AML-193 (cell line): ENCODE measurements at places on chromosomes 5 and 9.
A peak's percentile ranks its signal among the peaks of the same experiment; 100 is the strongest.

GRCh38 chr9:70883056-70883455 lies 238.4 kb downstream of the TRPM3 start:
- no peak for DNase-seq

DNA sequence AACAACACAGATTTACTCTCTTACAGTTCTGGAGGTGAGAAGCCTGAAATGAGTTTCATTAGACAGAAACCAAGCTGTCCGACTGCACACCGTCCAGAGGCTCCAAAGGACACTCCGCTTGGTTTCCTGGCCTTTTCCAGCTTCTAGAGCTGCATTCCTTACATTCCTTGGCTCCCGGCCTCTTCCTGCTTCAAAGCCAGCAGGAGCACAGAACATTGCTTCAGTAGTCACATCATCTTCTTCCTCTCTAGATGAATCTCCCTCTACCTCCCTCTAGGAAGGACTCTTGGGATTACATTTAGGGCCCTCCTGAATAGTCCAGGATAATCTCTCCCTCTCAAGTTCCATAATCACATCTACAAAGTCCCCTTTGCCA lies 213.3 kb downstream of the CDK5RAP2 start:
- no peak for DNase-seq

GRCh38 chr5:161265006-161265405 lies 281.5 kb downstream of the GABRB2 start:
- no peak for DNase-seq

GRCh38 chr9:112258106-112258505 lies 75.3 kb downstream of the PTBP3 start:
- DNase-seq = no peak

- DNase-seq = no peak
Observed at GRCh38 chr5:132086277-132086794, 12.7 kb downstream of the CSF2 start.

DNA sequence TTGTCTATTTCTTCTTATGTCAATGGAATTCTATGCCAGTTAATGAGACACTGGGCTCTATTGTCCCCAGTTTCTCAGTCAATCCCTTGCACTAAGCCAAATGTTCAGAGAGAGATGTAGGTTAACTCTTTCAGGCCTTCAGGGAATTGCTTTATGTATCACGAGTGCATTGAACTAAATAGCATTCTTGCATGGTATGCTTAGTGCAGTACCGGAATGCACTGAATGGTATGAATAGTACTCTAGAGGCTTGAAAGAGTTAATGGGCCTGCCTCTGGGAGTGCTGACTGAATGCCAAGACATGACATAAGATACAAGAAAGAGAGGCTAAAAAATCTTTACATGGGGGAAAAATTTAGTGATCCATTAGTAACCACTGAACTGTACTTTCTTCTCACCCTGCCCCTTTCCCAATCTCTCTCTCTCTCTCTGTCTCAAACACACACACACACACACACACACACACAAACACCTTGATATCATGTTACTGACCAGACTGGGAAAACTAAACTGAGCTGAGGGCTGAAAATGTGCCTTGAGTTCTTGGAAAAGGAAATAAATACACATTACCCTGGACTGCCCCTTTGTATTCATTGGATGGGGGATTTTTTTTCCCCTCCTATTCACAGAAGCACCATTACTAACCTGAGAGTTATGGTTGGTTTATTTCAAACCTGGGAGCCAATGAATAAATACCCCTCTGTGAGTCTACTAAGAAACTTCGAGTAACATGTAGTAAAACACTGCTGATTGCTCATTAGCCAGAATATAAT lies 35.4 kb upstream of the TMC1 start:
- no peak for DNase-seq

DNA sequence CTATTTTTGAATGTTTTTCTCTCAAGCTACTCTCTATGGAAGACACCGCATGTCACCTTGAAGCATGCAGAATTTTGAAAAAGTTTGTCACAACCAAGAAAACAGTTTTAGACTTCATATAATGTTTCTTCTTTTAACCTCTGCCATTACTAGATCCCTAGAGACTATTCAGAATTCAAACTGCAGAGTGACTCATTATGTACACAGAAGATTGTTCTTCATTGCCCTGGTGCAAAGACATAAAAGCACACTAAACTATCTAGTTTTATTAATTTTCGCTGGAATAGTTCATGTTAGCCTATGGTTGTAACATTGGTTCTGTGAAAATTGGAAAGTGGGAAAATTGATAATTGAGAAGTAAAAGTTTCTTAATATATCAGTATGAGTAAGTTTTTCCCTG lies 18.4 kb downstream of the F2RL2 start:
- no peak for DNase-seq

GRCh38 chr5:10856683-10857337 lies 95.8 kb upstream of the DAP start:
- no peak for DNase-seq

DNA sequence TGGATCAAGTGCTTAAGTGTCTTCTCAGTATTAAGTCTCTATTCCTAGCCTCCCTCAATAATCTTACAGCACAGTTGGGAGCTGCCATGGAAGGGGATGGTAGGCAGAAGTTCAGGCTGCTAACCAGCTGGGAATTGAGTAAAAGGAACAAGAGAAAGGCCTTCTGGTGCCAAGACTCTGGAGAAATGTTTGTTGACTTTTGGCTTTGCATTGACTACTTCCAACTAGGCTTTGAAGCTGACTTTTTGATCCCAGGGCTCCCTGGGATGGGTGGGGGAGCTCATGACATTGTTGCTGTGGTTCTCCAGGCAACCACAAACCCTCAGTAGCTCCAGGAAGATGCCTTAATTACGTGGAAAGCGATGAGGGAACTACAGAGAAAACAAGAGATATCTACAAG lies 85.2 kb upstream of the HTR4 start:
- no peak for DNase-seq

- no peak for DNase-seq
Observed at GRCh38 chr9:114824110-114824509, 18.3 kb upstream of the TNFSF15 start.

- no peak for DNase-seq
Observed at GRCh38 chr5:133792024-133792423, 176.4 kb downstream of the C5orf15 start.

GRCh38 chr5:127070243-127070642 lies 3.1 kb downstream of the C5orf63 start:
- no peak for DNase-seq

- DNase-seq = no peak
Observed at GRCh38 chr5:116237917-116238500, 153.2 kb downstream of the COMMD10 start.

GRCh38 chr9:137969008-137969407 lies 91.4 kb downstream of the CACNA1B start:
- DNase-seq = no peak

DNA sequence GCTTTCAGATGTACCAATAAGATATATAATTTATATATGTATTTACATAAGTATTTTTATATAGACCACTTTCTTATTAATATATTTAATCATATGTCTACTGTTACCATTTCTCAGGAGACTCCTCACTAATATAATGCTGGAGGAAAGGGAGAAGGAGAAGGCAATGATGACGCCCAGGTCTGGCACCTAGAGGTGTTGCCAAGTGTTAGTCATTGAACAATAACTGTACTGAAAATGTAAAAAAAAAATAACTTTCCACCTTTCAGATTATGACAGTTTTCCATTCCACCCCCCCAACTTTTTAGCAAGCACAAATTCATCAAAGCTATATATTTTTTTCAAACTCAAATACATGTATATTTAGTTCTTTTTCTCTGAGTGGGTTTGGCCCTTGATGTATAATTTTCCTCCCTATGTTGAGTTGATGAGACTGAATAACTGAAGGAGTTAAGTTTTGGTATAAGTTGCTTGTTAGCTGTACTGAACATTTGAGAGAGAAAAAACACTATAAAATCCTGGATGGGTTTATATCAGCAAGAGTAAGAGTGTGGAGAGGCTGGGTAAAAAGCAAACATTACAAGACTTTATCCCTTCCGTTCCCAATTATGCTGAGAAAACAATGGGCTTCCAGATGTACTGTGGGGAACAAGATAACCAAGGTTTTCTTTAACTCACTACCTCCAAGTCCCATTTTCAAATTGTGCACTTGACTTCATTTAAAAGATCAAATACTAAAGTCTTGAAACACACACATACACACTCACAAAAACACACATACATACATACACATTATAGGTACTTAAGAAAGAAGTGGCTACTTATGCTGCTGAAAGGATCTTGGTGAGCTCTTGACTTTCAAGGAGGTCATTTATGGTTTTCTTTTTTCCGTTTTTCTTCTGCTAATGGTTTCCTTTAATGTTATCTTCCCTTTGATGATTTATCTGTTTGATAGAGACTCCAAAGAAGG lies 142.8 kb upstream of the IFNE start:
- DNase-seq = no peak

DNA sequence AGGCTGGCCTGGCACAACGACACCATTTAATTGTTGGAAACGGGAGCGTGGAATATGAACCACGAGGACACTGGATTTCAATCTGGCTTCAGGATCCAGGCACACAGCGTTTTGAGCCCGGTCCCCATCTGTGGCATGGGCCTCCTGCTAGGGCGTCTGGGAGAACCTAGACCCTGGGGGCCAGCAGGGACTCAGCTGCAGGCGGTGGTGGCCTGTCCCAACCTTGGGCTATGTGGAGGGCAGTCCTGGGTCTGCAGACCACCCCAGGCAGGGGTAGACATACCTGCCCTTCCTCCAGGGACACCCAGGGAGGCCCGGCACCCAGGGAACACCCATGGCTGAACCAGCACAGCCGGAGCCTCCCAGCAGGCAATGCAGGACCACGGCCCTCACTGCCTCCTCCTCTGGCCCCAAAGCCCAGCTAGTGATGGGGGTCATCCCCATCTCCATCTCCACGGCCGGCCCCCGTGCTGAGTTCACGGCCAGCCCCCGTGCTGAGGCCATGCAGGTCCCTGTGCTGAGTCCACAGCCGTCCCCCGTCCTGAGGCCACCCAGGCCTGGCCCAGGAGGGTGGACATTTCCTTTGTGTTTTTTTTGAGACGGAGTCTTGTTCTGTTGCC lies 18.5 kb upstream of the UBAC1 start:
- no peak for DNase-seq

GRCh38 chr5:154368041-154368800 lies 77.6 kb upstream of the SAP30L start:
- DNase-seq = no peak

DNA sequence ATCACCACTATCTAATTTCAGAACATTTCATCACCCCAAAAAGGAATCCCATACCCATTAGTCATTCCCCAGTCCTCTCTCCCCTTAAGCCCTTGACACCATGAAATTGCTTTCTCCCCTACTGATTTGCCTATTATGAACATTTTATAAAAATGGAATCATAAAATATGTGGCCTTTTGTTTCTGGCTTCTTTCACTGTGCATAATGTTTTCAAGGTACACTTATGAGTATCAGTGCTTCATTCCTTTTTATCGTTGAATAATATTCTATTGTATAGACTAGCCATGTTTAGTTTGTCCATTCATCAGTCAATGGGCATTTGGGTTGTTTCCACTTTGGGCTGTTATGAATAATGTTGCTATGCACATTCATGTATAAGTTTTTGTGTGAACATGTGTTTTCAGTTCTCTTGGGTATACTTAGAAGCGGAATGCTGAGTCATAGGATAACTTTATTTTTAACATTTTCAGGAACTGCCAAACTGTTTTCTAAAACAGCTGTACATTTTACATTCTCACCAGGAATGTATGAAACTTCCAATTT lies 40.4 kb upstream of the FGF1 start:
- DNase-seq = peak; percentile 66

DNA sequence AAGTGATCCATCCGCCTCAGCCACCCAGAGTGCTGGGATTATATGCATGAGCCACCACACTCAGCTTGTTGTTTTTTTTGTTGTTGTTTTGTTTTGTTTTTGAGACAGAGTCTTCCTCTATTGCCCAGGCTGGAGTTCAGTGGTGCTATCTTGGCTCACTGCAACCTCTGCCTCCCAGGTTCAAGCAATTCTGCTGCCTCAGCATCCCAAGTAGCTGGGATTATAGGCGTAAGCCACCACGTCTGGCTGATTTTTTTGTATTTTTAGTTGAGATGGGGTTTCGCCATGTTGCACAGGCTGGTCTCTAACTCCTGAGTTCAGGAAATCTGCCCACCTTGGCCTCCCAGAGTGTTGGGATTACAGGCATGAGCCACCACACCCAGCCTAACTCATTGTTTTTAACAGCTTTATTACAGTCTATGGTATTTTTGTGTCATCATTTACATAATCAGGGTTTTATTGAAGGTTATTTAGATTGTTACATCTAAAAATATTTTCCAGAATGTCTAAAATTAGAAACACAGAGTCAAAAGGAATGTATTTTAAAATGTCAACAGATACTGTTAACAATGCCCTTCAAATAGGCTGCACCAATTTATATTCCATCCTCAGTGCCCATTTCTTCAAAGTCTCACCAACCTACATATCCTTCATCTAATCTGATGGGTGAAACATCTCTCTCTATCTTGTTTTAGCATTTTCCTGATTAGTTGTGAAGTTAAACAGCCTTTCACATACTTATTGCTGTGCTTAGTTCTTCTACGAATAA lies 18.6 kb downstream of the KIF3A start:
- DNase-seq = no peak

DNA sequence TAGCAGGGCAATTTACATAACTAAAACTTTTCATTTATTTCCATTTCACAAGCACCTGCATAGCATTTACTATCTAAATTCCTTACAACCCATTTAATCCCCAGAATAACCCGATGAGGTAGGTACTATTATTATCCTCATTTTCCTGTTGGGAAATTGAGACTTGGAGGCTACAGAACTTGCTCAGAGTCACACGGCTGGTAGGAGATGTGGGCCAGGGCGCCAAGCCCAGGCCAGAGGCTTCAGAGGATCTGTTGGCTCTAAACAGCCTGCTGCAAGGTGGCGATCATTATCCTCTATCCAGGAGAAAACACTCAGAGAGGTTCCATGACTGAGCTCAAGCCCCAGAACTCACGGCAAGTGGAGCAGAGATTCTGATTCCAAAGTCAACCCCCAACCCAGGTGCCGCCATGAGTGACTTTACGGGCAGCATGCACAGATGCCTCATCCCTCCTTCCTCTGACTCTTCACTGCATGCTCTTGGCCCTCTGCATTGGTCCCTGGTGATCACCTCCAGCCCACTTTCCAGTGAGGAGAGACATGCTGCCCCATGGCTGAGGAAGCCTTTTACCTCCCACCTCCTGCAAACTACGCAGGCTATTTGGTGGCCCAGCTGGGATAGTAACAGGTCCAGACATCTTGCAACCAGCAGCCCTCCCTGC lies 168.4 kb upstream of the FSTL4 start:
- no peak for DNase-seq

DNA sequence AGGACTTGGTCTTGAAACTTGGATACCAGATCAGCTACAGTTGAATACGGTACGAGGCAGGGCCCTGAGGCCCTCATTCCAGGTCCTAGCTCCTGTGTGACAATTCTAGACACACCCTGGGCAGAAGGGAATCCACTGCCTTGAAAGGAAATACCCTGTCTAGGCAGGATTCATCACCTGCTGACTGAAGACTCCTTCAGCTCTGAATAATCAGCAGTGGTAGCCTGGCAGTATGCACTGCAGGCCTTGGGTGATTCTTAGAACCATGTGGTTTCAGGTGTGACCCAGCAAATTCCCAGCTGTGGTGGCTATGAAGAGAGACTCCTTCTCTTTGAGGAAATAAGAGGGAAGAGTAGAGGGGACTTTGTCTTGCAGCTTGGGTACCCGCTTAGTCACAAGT lies 17.2 kb upstream of the EFNA5 start:
- DNase-seq = no peak

- DNase-seq = no peak
Observed at GRCh38 chr9:97811533-97812246, 41.3 kb upstream of the FOXE1 start.
